ENCODE measurements at places on chromosomes 6 and 20.

DNA sequence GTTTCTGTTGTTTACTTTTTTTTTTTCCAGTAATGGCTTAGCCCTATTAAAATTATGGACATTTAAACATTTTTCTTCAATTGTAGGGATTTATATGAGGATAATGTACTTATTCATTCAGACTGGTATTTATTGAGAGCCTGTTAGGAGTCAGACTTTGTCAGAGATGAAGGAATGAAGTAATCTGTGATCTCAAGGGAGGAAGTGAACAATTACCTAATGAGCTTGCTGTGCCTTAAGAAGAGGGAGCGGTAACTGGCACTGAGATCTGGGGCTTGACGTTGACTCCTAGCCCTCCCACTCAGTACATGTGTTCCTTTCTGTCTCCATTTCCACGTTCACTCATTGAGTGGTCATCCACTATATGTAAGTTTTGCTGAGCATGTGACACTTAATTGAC, 12.6 kb downstream of the AFDN start:
- no peak for DNase-seq

- no peak for DNase-seq
These were observed 24.4 kb downstream of the SIRPD start for GRCh38 chr20:1533059-1533458.

DNA sequence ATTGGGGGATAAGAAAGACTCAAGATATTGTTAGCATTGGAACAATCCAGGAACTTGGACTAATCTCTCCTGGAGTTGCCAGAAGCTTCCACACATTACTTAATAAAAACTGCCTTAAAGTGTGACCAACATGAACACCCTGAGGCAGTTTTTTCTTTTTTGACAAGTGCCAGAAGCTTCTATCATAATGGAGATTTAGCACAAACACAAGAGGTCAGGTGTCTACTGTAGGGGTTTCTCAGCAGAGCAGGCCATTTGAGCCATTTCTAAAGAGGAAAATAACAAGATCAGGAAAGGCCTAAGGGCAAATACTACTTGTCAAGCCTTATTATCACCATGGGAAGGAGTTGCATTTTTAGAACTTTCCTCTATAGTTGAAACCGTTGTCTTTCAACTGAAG, 361.5 kb downstream of the EPM2A start:
- no peak for DNase-seq

DNA sequence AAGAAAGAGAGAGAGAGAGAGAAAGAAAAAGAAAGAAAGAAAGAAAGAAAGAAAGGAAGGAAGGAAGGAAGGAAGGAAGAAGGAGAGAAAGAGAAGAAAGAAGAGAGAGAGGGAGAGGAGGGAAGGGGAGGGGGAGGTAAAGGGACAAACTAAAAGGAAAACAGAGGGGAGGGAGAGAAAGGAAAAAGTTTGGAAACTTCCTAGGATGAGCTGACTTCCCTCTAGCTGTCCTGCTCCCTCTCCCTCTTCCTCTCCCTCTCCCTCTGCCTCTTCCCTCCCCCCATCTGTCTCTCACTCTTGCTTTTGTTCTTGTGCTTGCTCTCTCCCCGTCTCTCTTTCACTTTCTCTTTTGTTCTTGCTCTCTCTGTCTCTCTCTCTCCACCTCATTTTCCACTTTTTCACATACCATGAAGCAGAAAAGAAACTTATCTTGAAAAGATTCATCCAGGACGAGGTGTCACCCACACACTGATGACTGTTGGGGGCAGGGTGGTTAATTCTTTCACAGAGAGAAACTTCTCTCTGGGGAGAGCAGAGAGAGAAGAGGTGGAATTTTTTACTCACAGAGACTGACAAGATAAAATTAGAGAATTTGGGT, 56.4 kb upstream of the DUSP22 start:
- DNase-seq: no peak

- DNase-seq: no peak
These were observed 43.0 kb downstream of the PDYN start for GRCh38 chr20:1950836-1951235.

GRCh38 chr6:76707630-76708029, 635.2 kb upstream of the IMPG1 start:
- no peak for DNase-seq

- no peak for DNase-seq
These were observed 98.9 kb upstream of the ENPP5 start for GRCh38 chr6:46269447-46270229.

- no peak for DNase-seq
These were observed 156.2 kb upstream of the JARID2 start for GRCh38 chr6:15089569-15090144.

DNA sequence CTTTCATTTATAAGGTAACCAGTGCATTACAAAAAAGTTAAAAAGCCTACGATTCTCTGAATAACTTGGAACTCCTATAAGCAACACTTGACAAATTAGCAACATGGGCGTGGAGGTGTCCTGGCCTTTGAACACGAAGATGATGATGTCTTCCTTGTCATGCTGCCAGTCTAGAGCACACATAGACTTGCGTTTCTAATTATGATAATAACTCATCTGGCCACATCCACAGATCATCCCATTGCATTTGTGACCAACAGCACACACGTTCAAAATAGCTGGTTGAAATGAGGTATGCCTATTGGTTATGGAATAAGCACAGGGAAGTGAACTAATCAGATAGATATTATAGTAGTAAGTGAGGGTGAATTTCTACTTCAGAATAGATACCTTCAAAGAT, 608.9 kb downstream of the PRKN start:
- DNase-seq: no peak

DNA sequence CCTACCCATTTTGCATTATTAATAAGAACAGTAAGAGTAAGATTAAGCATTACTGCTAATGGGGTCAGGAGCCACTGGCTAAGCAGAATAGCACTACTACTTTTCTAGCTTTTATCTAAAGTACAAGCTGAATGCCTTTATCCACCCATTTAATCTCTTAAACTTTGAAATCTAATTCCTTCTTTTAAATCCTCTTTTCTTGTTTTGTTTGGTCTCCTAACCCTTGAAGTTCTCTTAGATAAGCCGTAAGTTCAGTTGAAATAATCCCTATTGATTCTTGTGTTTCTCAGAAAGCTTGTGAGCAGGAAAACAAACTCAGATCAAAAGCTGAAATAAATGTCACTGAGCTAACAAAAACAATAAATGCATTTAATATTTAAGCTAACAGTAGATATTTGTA, 380.2 kb downstream of the TBC1D32 start:
- DNase-seq: no peak

- no peak for DNase-seq
These were observed 52.2 kb upstream of the TASP1 start for GRCh38 chr20:13690943-13691342.

- no peak for DNase-seq
These were observed 199.3 kb upstream of the SGK1 start for GRCh38 chr6:134517145-134517658.

- DNase-seq: no peak
These were observed 244.9 kb upstream of the SOX4 start for GRCh38 chr6:21348504-21349195.

GRCh38 chr20:41738604-41739206, 120.5 kb upstream of the CHD6 start:
- DNase-seq: no peak

- no peak for DNase-seq
These were observed 698 bp upstream of the SH3BGRL2 start for GRCh38 chr6:79630380-79630882.

DNA sequence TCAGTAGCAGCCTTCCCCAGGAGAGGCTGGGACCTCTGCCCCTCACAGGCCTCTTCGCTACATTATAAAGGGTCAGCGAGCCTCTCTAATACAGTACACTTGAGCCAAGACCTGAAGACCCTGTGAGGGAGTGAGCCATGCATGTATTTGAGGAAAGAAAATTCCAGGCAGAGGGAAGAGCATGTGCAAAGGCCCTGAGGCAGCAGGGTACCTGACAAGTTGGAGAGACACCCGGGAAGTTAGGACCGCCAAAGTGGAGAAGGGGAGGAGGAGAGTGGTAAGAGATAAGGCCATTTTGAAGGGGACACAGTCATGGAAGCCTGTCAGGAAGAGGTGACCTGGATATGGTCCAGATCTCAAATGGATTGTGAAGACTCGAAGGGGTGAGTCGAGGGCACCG, 219.3 kb upstream of the RNF24 start:
- no peak for DNase-seq

DNA sequence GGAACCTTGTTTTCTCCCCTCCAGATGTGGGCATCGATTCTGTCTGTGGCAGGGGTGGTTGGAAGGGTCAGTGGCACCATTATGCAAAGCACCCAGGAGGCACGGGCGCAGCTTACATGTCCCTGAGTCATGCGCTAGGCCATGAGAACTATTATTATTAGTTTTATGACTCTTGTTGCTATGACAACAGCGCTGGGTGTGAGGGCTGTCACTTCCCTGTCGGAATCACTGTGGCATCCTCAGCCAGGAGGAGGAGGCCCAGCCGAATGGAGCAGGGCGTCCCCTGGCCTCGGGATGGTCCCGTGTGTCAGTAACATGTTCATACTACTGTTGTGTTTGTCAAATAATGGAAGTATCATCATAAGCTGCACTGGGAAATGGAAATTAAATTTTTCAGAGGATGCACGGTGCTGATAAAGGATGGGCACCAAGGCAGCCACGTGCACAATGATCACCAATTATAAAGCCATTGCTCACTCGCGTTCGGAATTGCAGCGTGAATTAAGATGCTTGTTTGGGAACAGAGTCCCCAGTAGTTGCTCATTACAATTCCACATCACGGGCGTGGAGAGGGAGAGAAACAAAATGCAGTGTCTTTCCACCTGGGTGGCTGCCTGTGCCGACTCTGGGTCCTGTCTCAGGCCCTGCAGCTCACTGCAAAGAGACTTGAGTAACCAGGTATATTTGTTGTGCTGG, 247.9 kb downstream of the CDH4 start:
- no peak for DNase-seq

DNA sequence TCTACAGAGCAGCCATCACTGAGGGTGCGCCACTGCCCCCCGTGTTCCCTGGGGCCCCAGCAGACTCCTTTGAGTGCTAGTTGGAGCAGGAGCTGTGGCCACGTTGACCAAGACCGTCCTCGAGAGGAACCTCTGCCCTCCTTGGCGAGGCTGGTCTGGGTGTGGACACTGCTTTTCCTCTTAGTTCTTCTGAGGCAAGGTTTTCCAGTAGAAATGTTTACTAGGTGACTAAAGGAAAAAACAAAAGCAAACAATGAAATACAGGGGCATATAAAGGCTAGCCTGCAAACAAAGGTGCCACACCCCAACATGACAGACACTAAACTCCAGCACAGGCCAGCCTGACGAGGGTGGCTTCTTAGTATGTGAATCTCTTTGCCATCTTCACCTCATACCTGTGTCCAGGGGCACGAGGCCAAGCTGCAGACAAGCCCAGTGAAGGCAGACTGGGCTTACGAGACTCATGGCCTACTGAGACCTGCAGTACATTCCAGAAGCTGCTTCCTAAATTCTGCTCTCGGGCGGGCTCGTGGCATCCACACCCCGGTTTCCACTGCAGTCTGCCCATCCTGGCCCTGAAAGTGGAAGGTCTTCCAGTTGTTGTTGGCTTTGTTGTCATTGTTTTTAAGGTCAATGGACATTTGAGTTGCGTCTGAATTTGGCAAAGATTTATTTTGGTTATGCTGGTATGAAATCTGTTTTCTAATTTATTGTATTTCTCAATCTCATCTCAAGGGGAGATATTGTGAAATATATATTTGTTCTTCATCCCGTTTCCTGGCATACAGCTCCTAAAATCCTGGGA, 39.2 kb downstream of the FAM50B start:
- DNase-seq: no peak

DNA sequence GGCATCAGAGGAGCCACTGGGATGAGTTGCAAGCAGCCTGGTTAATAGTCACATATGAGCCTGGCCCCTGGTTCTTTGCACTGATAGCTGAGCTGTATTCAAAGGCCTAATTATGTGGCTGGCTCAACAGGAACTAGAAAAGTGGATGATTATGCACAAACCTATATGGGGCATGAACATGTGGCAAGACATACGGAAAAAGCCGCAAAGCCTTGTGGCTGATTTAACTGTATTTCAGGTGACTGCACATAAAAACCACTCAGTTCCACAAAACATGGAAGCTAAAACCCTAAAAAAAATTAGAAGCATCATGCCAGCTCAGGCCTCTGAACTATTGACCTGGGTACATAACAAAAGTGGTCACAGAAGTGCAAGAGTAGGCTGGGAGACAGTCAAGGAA, 13.0 kb upstream of the MUC22 start:
- no peak for DNase-seq

GRCh38 chr20:6122111-6122872, 538 bp downstream of the FERMT1 start:
- DNase-seq: no peak

DNA sequence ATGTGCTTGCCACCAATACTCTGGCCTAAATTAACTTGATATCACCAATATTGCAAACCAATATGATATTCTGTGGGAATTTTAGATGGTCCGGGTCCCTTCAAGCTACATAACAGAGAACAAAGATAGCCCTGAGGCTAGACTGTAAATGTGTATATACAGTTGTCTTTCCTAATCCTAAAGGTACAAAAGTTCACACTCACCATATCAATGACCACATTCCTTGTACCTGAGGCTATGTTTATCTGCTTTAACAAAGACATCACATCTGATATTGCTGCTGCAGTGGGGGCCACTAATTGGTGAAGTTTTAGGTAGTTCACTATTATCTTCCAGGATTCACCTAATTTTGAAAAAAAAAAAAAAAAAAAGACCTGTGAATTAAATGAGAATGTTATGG, 38.6 kb upstream of the VGLL2 start:
- DNase-seq: no peak

DNA sequence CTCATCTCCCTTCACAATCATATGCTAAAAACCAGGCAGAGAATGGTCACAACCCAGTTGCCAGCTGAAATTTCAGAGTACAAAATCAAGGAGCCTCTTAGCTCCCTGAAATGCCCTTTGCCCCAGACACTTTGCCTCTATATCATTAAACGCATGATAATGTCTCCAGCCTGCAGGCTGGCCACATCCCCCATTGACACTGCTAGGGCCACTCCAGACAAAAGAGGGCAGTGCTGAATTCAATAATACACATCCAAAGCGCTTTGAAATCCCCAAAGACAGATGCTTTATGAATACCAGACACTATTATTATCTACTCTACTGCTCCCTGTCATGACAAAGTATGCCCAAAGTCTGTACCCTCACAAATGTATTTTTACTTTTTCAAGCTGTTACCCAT, 348.3 kb upstream of the POU3F2 start:
- no peak for DNase-seq

All from cerebellar nuclear complex (tissue), 1 donor.